ENCODE measurements at places on chromosomes 2 and 18. TPM values are rescaled to one million over a fixed set of nuclear protein-coding genes. Genes with fewer than 3 reads are reported as not detected.

DNA sequence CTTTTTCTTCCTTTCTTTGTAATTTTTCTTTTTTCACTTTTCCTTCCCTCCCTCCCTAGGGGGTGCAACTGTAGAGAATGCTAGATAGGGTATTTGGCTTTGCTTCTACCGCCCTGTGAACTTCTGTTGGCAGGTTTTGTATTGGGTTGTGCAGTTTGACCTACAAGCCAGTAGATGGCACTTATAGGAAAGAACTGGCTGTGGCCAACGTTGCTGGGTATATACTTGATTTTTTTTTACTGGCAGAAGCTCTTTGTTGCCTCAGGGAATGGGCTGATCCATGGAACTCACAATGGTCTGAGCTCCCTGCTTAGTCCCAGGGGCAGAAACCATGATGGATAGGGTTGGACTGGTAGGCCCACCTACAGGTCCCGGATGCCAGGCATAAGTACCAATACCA, 1019.5 kb upstream of the LRRTM1 start:
- DNase-seq = no peak

DNA sequence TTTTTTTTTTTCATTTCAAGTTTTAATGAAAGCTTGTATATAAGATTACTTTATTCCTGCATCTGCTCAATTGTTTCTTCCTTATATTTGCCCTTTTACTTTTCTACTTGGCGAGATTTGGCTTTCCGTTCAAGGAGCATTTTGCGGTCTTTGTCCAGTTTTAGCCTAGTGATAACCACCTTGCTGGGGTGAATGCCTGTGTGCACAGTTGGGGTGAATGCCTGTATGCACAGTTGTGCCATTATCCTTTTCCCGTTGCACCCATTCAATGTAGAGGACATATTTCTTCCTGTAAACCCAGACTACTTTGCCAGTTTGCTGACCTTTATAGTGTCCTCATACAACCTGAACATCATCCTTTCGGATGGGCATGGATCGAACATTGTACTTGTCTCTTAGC, 12.0 kb downstream of the ZNF236 start:
- DNase-seq = no peak

- no peak for DNase-seq
Observed at GRCh38 chr18:62768558-62768943, 53.2 kb downstream of the PHLPP1 start.

- DNase-seq = no peak
Observed at GRCh38 chr2:43104763-43105162, 121.6 kb downstream of the ZFP36L2 start.

DNA sequence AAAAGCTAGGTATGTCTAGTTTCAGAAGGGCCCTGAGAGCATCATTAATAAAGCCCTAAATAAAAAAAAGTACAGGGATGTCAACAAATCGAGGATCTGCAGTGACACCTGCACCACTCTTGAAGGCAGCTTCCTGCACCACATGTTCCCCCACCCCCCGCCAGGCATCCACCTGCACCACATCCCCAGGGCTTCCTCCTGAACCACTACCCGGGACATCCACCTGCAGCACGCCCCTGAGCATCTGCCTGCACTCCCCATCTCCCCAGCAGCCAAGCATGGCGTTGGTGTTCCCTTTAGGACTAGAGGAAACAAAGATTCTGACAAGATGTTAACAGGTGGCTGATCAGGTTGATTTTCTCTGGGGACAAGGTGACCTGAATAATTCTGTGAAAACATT, 55.2 kb downstream of the DLGAP1 start:
- DNase-seq = no peak

- DNase-seq = no peak
Observed at GRCh38 chr2:225076125-225076524, 33.9 kb upstream of the DOCK10 start.

- DNase-seq = no peak
Observed at GRCh38 chr2:183093857-183094657, 15.5 kb downstream of the DUSP19 start.

DNA sequence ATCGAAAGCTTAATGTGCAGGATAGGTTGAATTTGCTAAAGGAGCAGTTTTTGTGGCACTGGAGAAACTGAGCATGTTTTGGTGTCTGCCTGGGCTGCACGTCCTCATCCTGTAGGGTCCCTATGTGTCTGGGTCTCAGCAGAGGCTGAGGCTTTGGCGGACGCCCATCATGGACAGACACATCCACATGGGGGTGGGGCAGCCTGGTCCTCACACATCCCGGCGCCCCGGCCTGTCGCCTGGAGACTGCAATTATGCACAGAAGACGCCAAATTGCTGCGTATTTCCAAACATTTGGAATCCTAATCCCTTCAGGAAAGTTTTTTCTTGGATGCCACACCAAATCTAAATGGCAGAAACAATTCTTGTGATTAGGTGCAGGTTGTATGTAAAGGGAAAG, 128.2 kb upstream of the TWIST2 start:
- DNase-seq = no peak

- no peak for DNase-seq
Observed at GRCh38 chr18:46820863-46821262, 64.0 kb upstream of the ST8SIA5 start.

DNA sequence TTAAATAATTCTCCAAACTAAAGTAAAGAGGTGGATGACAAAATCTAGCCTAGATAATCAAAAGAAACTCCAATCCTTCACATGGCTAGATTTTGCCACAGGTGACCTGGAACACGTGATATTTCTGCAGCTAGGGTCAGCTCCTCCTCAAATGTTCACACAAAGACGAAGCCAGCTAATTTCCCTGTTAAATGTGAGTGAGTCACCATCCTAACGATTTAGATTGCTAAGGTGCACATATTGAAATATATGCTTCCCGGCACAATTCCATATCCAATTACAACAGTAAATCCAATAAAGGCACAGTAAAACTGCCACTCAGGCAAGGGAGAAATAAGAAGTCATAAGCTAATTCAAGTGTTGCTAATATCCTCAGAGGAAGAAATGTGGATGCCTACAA, 28.7 kb downstream of the IKZF2 start:
- DNase-seq = no peak

GRCh38 chr2:37869771-37870170, 55.3 kb upstream of the RMDN2 start:
- DNase-seq = no peak

- DNase-seq = no peak
Observed at GRCh38 chr2:88184762-88185161, 14.6 kb downstream of the THNSL2 start.

The UGT1A6 gene
- 0.39 TPM for total RNA-seq

The CHRND gene
- not detected for total RNA-seq

- no peak for DNase-seq
Observed at GRCh38 chr2:163752267-163752666, 16.5 kb upstream of the FIGN start.

DNA sequence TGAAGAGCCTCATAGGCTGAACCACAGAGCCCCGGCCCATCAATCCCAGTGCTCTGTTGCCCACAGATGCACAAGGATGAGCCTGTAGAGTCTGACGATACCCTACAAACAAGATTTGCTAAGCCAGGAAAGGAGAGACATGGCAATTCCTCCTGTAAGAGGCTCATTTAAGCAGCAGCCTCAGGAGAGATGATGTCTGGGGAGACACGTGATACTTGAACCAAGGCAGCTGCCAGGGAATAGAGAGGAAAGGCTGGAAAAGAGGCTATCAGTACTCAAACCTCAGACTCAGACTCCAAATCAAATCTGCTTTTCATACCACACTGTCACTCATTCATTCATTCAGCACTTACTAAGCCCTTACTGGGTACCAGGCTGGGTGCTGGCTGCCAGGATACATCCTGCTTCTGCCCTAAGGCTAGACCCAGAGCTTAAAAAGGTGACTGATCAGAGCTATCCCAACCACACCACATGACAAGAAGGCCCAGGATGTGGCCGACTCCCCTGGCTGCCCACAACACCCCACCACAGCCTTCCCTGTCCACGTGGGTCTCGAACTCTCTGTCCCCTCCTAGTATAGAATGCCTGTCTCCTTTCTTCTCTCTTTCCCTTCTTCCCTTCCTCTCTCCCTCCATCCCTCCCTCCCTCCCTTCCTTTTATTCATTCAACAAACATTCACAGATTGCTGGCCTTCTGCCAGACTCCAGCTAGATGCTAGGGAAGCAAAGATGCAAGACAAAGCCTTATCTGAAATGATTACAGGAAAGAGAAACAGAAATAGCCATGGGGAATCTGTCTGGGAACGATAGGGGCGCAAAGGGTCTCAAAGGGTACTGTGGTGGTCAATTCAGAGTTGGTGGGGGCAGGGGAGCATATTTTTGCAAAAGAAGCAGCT, 23.4 kb upstream of the KCNK3 start:
- no peak for DNase-seq

GRCh38 chr2:3000968-3001367, 376.6 kb downstream of the EIPR1 start:
- DNase-seq = no peak

- no peak for DNase-seq
Observed at GRCh38 chr2:112187046-112187715, 49.0 kb downstream of the FBLN7 start.

DNA sequence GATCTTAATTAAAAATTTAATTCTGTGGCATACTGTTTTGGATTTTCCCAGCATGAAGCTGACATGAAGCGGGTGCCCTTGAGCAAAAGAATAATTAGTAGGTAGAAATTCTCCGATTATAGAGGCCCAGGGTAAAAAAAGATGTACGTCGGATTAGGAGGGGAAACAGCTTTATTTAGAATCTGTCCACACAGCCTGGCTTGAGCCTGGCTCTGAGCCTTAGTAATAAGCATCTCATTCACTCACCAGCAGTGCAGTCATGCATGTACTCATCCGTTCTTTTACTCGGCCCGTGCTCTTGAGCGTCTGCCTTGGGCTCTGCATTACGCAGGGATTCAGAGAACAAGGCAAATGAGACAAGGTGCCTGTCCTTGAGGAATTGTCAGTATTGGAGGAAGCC, 219.3 kb downstream of the AGAP1 start:
- DNase-seq = no peak
